Muscle of leg (tissue), 16 donors: ENCODE measurements at places on chromosomes 4 and X. TPM values are rescaled to one million over a fixed set of nuclear protein-coding genes. Genes with fewer than 3 reads are reported as not detected.

DNA sequence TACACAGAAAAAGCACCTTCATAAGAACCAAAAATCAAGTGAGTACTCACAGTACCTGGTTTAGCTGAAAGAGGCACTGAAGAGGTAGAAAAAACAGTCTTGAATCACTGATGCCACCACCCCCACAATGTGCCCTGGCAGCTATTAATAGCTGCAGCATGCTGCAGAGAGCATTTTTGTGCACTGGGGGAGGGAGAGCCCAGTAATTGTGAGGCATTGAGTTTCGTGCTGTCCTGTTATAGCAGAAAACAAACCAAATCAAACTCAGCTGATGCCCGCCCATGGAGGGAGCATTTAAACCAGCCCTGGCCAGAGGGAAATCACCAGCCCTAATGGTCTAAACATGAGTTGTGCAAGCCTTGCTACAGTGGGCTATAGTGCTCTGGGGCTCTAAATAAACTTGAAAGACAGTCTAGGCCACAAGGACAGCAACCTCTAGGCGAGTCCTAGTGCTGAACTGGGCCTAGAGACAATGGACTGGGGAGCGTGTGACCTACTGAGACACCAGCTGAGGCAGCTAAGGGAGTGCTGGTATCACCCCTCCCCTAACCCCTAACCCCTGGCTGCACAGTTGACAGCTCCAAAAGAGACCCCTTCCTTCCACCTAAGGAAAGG, 106.3 kb upstream of the TMLHE start:
- DNase-seq, result peak; percentile 7

- peak; percentile 42 for DNase-seq
Measured at GRCh38 chrX:39814391-39814790, 283.4 kb downstream of the BCOR start.

DNA sequence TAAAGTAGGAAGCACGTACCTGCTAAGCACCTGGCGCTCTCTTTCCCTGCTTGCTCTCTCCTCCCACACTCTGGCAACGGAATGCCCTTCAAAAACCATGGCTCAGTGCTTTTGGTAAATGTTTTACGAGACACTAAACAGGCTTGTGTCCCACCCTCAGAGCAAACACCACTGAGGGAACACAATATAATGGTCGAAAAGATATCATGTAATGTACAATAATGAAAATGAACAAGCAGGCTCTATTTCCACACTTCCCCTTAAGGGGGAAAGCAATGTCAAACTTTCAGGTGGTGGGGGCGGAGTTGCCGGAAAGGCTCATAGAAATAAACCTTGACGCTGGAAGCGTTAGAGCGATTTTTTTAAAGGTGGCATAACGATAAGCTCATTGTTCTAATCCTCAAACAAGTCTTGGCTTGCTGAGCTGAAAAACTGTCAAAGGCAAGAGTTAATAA, 115.1 kb downstream of the RBM47 start:
- DNase-seq, result no peak

DNA sequence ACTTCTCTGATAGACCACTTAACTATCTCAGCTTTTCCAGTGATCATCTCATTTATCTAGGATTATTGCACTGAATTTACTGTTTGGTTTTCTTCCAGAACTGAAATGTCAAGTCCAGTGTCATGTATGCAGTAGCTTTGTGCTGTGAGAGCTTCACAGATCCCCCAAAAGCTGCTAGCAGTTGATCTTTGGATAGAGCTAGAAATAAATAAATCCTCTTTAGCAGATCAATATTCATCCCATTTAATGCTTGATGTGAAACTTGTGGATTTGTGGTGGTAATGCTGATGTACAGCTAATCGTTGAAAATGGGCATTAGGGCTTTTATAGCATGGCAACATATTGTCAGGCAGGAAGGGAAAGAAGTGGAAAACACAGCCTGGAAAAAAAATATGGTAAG, 509.6 kb upstream of the FAM241A start:
- DNase-seq, result no peak

Gene ZNF518B
- 22.3 TPM for total RNA-seq

Gene DOCK11
- 35.5 TPM for total RNA-seq

DNA sequence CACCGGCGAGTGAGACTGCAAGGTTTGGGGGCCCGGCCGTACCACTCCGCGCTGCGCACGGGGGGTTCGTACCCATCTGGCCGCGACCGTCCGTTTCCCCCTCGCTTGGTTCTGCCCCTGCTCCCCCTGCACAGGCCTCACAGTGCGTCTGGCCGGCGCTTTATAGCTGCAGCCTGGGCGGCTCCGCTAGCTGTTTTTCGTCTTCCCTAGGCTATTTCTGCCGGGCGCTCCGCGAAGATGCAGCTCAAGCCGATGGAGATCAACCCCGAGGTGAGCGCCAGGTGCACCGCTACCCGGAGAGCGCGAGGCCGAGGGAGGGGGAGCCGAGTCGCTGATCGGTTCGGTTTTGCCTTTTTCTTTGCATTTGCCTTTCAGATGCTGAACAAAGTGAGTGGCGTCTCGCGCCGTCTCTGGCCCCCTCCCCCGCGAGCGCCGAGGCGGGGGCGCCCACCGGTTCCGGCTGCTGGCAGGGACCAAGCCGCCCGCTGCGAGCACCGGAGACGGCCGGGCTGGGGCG, at the start of gene UCHL1:
Gene UCHL1 (plus strand): TSS at position 189 of the 517 bp plus-strand sequence. CDS start 49 bp downstream, at position 238.
- DNase-seq, result peak; percentile 65

DNA sequence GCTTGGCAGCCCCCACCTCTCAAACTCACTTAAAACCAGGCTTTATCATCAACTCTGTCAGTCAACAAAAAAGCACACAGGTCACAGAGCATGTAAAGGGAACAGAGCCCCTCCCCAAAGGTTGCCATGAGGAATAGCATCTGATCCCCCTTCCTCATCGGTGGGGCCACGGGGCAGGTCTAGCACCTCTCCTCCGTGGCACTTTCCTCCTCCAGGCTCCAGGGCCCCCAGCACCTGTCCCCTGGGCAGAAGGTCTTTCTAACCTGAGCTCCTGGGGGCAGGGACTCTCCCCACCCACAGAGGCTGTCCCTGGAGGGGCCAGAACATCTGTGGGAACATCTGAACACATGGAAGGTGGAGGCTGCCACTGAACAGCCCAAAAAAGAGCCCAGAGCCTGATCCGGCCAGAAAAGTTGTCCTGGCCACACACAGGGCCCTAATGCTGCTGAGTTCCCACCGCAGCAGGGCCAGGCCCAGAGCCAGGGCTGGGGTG, 65.7 kb downstream of the ZFYVE28 start:
- DNase-seq, result no peak

DNA sequence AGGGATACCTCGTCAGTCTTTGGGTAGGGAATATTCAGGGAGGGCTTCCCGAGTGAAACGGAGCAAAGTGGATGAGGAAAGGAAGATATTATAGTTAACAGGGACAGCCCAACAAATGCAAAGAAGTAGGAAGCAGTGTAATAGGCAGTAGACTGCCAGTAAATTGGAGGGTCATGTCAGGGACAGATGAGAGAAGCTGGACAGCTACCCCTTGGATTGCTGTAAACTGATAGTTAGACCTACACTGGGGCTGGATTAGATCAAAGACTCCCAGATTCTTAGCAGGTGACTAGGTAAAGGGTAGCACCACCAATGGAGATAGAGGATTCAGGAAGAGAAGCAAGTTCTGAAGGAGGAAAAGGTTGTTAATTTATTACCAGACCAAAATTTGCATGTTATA, 48.0 kb downstream of the NPNT start:
- DNase-seq, result no peak

Gene PDS5A
- total RNA-seq, result 32.8 TPM

DNA sequence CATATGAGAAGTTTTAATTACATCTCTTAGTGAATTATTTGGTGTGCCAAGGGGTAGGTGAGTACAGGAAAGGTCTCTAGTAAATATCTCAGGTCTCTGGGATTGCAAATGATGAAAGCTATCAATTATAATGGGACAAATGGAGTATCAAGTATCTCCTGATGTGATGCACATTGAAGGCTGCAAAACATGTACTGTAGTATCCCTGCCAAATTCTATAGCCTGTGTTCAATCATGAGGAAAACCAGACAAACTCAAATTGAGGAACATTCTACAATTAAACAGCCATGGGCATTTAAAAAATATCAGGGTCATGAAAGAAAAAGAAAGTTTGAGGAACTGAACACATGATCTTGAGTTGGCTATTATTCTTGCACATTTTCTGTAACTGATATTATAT, 665.4 kb upstream of the PABPC4L start:
- no peak for DNase-seq

- DNase-seq, result no peak
Measured at GRCh38 chr4:156619154-156619934, 352.3 kb downstream of the PDGFC start.

GRCh38 chr4:168993714-168994510, 16.1 kb downstream of the CBR4 start:
- DNase-seq, result no peak

DNA sequence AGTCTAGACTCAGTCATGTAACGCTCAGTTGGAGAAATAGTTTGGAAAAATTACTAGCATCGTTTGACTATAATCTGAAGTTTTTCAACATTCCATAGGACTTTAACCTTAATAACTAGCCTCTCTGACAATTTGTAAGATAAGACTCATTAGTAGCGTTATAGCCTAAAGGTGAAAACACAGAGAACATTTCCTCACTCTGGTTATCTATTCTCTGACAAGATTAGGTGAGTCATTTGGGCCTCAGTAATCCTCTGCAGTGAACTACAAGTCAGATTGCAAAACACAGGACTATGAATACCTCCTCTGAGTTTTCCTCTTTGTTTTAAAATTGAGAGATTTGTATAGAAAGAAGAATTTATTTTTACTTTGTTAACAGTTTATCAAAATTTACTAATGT, 31.8 kb upstream of the PDLIM5 start:
- no peak for DNase-seq

Gene RNF212
- 3.2 TPM for total RNA-seq

Gene SRD5A3
- total RNA-seq, result 11.1 TPM

DNA sequence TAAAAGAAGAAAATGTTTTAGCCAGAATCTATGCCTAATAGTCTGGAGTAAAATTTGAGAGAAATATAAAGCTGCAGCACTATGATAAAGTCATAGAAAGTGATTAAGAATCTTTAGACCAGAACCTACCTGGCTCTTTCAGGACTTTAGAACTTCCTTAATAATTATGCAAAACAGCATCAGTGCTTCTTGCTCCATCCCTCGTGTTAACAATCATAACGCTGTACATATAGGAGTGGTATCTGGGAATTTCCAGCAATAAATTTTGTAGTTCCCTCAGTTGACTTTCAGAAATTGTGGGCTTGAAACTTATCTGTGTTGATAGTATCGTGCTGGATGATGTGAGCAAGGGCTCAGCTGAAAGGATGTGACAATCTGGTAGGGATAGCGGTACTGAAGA, 102.1 kb upstream of the RASGEF1B start:
- DNase-seq, result no peak

GRCh38 chr4:3362431-3363287, 69.8 kb downstream of the RGS12 start:
- DNase-seq, result no peak

Gene SAGE1
- total RNA-seq, result not detected

GRCh38 chrX:56563231-56564161, at the start of gene UBQLN2:
TSS of gene UBQLN2 (plus strand) at chrX:56563627. CDS start at chrX:56563874, 247 bp downstream.
- DNase-seq, result peak; percentile 92

Gene PROM1
- 61.3 TPM for total RNA-seq

DNA sequence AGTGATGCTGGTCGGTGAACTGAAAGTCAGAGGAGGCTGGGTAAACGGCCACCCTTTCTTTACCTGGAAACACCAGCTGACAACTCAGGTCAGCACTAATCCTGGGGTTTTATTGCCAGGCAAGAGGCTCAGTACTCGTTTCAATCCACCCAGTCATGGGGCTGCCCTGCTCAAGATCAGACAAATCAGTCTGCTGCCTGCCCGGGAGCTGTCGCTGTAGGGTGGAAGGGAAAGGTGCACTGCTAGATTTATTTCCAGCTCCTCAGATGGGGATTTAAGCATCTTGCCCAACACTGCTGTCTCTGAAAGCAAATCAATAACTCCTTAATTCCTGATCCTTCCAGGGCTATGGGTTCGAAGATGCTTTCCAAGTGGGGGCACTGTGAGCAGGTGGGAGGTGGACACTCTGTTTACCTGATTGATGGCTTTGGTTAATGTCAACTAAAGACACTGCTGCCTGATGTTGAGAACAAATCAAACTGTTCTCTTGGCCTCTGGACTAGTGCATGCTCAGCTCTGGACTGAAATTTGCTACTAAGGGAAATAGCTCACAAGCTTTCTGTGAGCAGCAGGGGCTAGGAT, 59.3 kb downstream of the PHKA2 start:
- no peak for DNase-seq

- DNase-seq, result no peak
Measured at GRCh38 chr4:53480909-53481308, 103.5 kb downstream of the FIP1L1 start.

- DNase-seq, result no peak
Measured at GRCh38 chrX:16705370-16705769, 7.1 kb downstream of the CTPS2 start.

Gene CXorf66
- total RNA-seq, result not detected

GRCh38 chr4:140056015-140056414, 98.0 kb downstream of the MAML3 start:
- DNase-seq, result no peak

- no peak for DNase-seq
Measured at GRCh38 chr4:172819353-172819752, 349.3 kb upstream of the GALNT7 start.

Gene CCSER1
- 0.75 TPM for total RNA-seq

- DNase-seq, result peak; percentile 54
Measured at GRCh38 chrX:110962451-110962850, 133.5 kb upstream of the PAK3 start.

DNA sequence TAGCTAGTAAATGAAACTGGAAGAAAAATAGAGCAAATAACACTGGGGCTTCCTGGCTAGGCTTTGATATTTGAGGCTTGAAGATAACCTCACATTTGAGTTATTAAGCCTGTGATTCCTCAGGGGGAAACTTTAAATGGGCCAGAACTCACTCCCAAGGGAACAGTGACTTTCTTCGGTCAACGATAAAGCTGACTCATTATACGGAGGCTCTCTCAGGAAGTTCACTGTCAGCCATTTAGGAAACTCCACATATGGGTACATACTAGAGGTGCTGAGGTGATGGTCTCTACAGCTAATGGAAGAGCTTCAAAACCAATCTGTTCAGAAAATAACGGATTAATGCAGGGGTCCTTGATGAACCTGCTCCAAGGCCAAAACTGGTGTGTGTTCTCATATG, 120.8 kb downstream of the SH2D1A start:
- no peak for DNase-seq

GRCh38 chr4:113971706-113972360, 7.6 kb downstream of the ARSJ start:
- DNase-seq, result peak; percentile 28

Gene LNX1
- total RNA-seq, result 2.4 TPM

DNA sequence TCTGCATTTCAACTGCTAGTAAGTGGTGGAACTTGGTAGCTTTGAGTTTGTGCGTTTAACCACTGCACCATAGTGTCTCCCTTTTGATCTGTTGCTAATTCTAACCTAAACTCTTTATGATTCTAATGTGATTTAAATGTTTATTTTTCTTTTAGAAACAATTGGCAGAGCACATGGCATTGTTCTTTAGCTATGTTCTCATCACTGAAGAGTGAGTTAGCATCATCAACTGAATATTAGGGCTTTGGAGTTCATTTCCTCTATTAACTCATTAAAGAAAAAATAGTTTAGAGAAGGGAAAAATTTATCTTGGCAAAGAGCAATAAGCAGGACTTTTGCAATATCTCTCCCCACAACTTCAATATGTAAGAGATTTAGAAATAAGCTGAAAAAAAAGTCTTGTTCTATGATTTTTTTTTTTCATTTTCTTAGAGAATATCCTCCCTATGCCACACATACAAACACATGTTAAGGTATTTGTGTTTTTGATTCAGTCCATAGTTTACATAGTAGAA, 25.7 kb downstream of the CPEB2 start:
- no peak for DNase-seq

GRCh38 chr4:141569141-141569540, 67.2 kb upstream of the IL15 start:
- DNase-seq, result no peak

Gene SUPT20HL2
- total RNA-seq, result 0.09 TPM
